Stimulated activated CD4-positive, alpha-beta T cell treated with anti-CD3 and anti-CD28 coated beads, Interleukin-2, amount 100 ng/mL, for 48 hours (primary cell): ENCODE measurements at places on chromosomes 4 and X.

GRCh38 chr4:123593655-123594054 lies 197.1 kb downstream of the SPRY1 start:
- no peak for DNase-seq

DNA sequence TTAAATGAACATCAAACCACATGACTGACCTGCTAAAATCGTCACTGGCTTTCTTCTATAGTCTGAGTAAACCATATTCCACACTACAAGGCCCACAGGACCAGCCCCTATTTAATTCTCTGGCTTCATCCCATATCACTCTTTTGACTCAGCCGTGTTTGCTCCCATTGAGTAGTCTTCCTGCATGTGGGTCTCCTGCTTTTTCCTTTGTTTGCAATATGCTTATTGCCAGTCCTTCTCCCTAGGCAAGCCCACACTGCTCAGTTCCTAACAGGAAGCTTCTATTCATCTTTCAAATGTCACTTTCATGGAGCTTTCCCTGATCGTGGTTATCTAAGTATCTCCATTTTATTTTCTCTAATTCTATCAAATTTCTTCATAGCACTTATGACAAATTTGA lies 329.6 kb downstream of the RAPGEF2 start:
- no peak for DNase-seq

- no peak for DNase-seq
Measured at GRCh38 chr4:88531549-88531948, 8.0 kb upstream of the PYURF start.

DNA sequence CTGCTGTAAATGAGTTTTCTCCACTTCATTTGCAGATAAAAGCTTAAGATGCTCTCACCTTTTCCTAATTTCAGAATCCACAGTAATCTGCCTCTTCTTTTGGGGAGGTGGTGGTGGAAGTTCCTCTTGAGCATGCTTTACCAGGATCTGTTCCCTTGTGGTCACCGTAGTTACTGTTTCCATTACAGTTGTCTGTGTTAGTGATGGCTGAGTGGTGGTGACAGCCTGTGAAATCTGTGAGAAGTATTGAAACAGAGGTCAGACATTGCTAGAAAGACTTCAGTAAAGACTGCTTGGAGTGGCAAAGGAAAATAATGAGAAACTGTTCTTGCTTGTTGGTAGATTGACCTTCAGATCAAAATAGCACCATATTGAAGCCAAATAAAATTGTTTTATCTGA lies 666.2 kb downstream of the DMD start:
- DNase-seq = no peak

DNA sequence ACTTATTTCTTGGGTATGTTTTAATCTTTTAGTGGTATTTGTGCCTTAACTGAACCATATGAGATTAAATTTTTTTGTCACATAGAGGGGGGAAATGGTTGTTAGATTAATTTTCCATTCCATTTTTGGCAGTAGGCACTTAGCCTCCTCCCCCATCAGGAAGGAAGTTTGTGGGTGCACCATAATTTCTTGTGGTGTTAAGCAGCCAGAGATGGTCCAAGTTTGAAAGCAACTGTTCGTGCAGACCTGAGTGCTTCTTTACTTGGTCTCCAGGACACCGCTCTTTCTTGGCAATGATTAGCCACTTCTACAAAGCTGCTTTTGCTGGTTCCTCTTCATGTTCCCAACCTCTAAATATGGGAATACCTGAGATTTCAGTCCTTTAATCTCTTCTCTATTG lies 92.7 kb upstream of the RPL34 start:
- no peak for DNase-seq

DNA sequence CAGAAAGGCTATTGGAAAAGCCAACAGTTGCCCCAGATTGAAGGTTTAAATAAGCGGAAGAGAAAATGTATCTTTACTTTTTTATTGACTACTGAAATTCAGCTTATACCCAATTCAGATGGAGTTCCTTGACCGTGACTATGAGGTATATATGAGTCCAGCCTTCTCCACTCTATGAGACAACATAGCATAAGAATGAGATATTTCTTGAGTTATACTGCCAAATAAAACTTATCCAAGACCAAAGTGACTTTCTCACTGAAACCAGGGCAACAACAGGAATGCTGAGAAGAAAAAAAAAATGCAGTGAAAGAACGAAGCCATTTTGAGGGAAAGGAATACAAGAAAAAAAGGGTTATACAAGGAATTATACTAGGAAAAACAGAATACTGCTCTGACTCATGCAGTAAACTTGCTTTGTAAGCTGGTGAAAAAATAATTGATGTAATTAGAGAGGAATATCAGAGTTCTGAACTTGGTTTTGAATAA lies 16.3 kb upstream of the PDK3 start:
- DNase-seq = no peak

DNA sequence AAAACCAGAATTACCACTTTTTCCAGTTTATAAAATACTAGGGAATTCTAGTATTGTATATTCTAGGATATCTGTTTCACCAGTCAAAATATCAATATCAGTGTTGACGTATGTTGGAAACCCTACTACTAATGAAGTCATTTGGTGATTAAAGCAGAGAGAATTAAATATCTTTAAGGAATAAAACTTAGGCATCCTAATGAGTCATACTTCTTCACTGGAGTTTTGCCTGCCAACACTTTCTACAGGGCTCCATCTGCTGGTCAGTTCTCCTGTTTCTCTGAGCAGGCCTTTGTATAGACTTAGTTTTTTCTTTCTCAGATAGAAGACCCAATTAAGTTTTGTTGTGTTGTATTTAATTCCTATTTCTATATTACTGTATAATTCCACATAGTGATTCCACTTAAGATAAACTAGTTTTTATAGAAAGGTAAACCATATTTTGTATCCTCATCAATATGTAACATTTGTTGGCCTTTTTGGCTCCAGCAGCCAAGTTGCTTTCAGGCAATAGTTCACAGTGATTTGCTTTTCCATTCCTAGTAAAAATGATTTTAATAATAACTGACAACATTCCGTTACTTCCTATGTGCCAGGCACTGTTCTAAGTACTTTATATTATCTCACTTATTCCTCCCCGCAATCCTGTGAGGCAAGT lies 3.5 kb downstream of the AP1AR start:
- peak; percentile 22 for DNase-seq

- no peak for DNase-seq
Measured at GRCh38 chr4:2256781-2257191, 5.1 kb downstream of the MXD4 start.

DNA sequence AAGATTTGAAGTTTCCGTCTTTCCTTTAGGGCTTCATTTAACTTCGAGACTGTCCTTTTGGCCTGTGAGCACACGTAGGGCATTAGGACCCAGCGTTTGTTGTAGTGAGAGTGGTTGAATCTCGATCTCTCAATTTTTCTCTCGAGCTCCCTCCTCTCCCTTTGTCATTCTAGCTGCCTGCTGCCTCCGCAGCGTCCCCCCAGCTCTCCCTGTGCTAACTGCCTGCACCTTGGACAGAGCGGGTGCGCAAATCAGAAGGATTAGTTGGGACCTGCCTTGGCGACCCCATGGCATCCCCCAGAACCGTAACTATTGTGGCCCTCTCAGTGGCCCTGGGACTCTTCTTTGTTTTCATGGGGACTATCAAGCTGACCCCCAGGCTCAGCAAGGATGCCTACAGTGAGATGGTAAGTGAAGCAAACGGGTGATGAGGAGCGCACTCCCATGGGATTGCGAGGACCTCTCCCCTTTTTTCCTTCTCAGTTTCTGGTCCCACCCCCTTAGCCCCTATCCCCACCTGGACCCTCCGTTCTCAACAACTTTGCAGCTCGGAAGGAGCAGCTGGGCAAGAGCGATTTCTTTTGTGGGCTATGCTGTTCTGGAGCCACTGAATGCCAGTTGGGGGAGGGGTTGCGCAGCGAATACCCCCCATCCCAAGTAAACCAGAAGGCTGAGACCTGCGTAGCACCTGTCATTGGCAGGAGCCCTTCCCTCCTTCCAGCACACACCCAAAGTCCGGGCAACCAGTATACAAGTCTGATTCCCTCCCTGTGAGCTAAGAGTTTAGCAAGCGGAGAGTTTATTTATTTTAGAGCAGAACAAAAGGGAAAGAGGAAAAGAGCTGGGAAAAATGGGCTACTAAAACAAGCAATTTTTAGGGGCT lies at the start of gene TMEM35A:
Gene TMEM35A (plus strand): TSS at position 164 of the 883 bp plus-strand sequence. CDS start 124 bp downstream, at position 288.
- no peak for DNase-seq

- no peak for DNase-seq
Measured at GRCh38 chr4:182832352-182833120, 84.7 kb downstream of the DCTD start.

DNA sequence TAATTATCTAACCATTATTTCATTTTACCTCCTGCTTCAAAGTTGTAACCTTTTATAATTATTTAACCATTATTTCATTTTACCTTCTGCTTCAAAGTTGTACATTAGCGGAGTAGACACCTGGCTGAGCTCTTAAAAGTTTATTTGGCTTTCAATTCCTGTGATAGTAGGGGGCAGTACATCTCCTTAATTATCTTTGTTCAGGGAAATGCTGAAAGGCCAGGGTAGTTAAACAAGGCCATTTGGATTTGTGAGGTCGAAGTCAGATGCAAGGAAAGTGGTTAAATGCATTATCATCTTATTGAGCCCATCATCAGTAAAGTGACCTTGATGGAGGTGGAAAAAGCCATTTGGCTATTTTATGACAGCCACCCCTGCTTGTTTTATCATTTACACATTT lies 210.6 kb downstream of the TENM3 start:
- DNase-seq = no peak
